Memory B cell (primary cell): ENCODE measurements at places on chromosomes 6 and 20.

DNA sequence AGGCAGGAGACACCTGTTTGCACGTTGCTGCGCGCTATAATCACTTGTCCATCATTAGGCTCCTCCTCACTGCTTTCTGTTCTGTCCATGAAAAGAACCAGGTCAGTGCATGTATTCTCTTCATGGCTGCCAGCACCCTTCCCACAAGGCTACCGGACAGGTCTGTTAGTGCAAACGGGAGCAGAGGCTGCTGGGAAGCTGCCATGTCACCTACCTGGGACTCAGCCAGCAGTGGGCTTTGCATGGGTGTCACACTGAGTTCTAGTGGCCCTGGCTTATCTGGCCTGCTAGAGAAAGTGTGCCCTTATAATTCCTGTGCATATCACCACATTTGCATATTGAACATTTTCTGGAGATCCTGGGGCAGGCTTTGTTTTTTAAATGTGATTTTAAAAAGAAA, 24.8 kb downstream of the LYRM2 start:
- no peaks in the 10 kb centered on the region for H3K4me1 ChIP-seq
- H3K27me3 ChIP-seq = no peaks in the 10 kb centered on the region
- H3K36me3 ChIP-seq = peaks cover 4% of the 10 kb centered on the region
- no peak overlapping the region for H3K27ac ChIP-seq
- H3K4me3 ChIP-seq = no peak overlapping the region

- H3K36me3 ChIP-seq = no peaks in the 10 kb centered on the region
- no peak overlapping the region for H3K4me3 ChIP-seq
- peaks cover 26% of the 10 kb centered on the region for H3K4me1 ChIP-seq
- DNase-seq = no peak
- H3K27me3 ChIP-seq = no peaks in the 10 kb centered on the region
Observed at GRCh38 chr6:11712760-11713159, 65.8 kb downstream of the ADTRP start.

DNA sequence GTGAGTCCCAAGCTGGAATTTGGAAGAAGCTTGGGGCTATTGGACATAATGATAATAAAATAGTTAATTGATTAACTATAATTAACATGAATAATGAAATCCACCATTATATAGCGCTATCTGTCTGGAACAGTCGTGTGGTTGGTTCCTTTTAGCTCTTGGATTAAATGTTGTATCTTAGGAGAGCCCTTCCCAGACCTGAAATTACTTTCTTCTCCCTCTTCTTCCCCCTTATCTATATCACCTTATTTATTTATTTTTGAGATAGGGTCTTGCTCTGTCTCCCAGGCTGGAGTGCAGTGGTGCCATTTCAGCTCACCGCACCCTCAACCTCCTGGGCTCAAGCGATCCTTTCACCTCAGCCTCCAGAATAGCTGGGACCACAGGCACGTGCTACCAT, 64.6 kb downstream of the NCOA3 start:
- DNase-seq = no peak
- H3K4me3 ChIP-seq = no peak overlapping the region
- peaks cover 20% of the 10 kb centered on the region for H3K36me3 ChIP-seq
- H3K4me1 ChIP-seq = peaks cover 46% of the 10 kb centered on the region
- H3K27me3 ChIP-seq = no peaks in the 10 kb centered on the region

GRCh38 chr6:38218235-38218634, 398.7 kb downstream of the ZFAND3 start:
- peaks cover 11% of the 10 kb centered on the region for H3K36me3 ChIP-seq
- no peak overlapping the region for H3K27ac ChIP-seq
- no peak for DNase-seq
- H3K4me1 ChIP-seq = peaks cover 2% of the 10 kb centered on the region

GRCh38 chr6:139060332-139060731, 31.8 kb downstream of the ABRACL start:
- DNase-seq = no peak
- H3K4me1 ChIP-seq = no peaks in the 10 kb centered on the region
- no peak overlapping the region for H3K4me3 ChIP-seq
- no peaks in the 10 kb centered on the region for H3K36me3 ChIP-seq
- H3K27ac ChIP-seq = no peak overlapping the region

DNA sequence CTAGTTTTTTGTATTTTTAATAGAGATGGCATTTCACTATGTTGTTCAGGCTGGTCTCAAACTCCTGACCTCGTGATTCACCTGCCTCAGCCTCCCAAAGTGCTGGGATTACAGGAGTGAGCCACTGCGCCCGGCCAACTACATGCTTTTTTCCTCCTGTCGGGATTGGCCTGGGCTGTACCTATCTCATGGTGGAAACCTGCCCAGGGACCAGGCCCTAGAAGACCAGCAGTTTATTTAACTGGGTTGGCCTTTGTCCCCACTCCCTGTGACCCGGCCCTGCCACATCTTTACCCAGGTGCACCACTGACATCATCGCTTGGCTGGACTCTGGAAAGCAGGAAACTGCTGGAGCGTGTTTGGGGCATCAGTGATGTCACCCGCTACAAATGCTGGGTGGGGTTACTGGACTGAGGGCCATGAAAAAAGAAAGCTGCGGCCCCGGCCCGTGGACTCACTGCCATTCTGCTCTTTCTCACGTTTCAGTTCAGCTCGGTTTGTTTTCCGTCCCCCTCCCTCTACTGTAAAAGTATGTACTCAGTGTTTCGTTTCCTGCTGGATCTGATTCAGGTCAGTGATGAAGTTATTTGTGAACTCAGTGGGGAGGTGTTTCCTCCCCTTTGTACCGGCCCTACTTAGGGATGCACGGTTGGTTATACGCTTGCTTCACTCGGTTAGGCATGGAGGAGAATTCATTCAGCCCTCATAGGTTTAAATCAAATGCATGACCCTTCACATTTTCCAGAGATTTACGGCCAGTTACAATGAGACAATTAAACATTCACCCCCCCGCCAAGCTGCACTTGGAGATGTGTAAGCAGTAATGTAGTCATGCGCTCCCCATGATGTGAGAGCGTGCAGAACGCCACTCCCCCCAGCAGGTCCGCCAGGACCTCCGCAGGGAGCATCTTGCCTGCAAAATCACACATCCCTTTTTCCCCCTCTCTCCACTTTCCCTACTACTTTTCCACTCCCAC, 179.3 kb downstream of the MTHFD1L start:
- no peak for DNase-seq
- H3K4me3 ChIP-seq = no peak overlapping the region
- no peaks in the 10 kb centered on the region for H3K27me3 ChIP-seq
- no peak overlapping the region for H3K27ac ChIP-seq
